ENCODE measurements at places on chromosomes 16 and 17.

DNA sequence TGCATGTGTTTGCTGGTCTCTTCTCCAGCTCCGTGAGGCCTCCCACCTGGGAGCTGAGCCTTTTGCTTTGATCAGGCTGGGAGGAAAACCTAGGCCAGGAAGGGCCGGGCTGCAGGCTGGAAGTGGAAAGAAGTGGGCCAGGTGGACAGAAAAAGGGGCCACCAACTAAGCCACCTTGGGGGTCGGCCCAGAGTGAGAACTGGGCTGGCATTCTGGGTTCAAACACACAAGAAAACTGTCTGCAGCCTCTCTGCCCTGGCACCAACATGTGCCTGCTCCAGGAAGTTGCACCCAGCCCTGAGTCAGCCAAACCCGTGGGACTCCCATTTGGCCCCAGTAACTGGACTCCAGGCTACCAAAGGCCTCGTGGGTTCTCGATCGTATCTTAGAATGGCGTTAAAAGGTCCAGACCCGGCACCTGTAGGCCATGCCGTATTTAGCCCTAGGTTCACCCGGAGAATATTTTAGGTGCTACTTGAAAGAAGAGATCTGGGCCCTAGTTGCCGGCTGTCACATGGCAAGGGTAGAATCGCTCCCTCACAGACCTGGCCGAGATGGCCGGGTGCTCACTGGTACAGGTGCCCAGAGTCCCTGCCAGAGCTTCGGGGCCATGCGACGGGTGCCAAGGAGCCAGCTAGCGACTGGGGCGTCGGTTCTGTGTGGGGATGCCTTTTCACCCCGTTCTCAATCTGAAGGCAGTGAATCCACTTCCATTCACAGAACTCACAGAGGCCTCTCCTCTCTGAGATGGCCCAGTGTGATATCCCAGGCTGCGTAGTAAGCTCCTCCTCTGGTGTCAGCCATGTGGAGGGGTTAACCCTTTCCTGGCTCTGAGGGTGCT is 236.6 kb downstream of the MRTFB start:
- DNase-seq, result no peak

GRCh38 chr16:55169780-55170179 is 154.2 kb upstream of the IRX6 start:
- no peak for DNase-seq

GRCh38 chr17:43024407-43025289 is at the start of gene RND2:
TSS of gene RND2 (plus strand) at chr17:43025231. CDS start at chr17:43025348, 117 bp downstream.
- DNase-seq, result peak; percentile 96

- no peak for DNase-seq
These were observed 35.6 kb downstream of the ELAC2 start for GRCh38 chr17:12982224-12982623.

GRCh38 chr17:7479213-7480088 is at the start of gene ZBTB4:
TSS of gene ZBTB4 (minus strand) at chr17:7479631. CDS start at chr17:7466801, 12,830 bp downstream.
- peak; percentile 25 for DNase-seq

DNA sequence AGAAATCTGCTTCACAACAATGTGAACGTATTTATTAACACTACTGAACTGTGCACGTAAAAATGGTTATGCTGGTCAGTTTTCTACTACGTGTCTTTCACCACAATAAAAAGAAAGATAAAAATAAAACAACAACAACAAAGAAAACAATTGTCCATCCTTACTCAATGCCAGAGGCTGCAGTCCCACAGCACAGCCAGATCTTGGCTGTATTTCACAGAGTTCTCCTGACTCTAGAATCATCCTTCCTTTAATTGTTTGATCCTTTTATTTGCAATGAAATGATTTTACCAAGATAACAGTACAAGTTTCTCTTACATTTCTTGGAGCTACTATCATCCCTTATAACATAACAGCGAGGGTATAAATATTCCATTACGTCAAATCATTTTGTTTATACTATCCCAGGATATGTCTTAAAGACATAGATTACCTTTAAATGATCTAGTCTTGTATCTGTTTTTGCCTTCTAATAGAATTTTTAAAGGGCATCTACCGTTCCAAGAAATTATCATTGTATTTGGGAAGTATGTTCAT is 103.3 kb downstream of the SLC39A11 start:
- DNase-seq, result no peak

GRCh38 chr17:70321352-70321751 is 152.0 kb downstream of the KCNJ2 start:
- DNase-seq, result no peak
